ENCODE measurements at places on chromosomes 4 and X. TPM values are rescaled to one million over a fixed set of nuclear protein-coding genes. Genes with fewer than 3 reads are reported as not detected.

Gene CETN2
- 40.2 TPM for total RNA-seq

Gene GCNA
- total RNA-seq = 8.1 TPM

Gene CPEB2
- total RNA-seq = 7.3 TPM

Gene RAPGEF2
- 27.9 TPM for total RNA-seq

Gene REPS2
- 14.5 TPM for total RNA-seq

Gene OFD1
- total RNA-seq = 57.0 TPM

Gene RHOXF1
- total RNA-seq = not detected

Gene FAM241A
- 1.4 TPM for total RNA-seq

Gene CTPS2
- total RNA-seq = 23.2 TPM
